Stimulated activated CD8-positive, alpha-beta memory T cell treated with anti-CD3 and anti-CD28 coated beads, Interleukin-4, amount 100 ng/mL, for 1 hour (primary cell): ENCODE measurements at places on chromosomes 5 and 9.

DNA sequence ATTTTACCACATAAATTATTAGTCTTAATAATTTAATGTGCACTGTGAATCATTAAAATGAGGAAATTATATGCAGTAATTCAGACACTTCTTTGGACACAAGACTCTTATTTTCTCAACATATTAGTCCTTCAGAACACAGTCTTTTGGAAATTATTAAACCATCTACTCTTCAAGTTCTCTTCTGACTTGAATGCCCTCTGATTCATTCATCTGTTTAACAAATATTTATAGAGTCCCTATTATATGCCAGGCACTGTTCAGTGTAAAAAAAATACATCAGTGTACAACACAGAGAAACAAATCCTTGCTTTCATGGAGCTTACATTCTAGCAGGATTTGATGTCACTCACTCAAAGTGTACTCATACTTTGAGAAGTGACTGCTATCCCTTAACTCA is 163.4 kb upstream of the IL12B start:
- DNase-seq, result no peak

DNA sequence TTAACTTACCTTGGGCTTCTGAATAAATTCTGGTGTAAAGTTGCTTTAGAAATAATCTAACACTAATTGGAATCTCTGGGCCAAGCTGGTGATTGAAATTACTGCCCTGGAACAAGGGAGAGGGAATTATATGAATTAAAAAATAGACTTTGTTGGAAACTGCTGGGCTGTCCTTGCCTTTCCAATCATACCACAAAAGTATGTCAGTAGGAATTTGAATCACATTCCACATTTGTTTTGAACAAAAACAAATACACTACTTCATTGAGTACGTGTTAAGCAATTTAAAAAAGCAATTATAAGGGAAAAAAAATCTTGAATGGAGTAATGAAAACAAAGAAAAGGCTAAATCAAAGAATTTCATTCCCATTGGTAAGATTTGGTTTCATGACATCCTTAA is 102.5 kb upstream of the SREK1 start:
- DNase-seq, result no peak

- DNase-seq, result no peak
Measured at GRCh38 chr5:29079771-29080170, 2041.4 kb upstream of the CDH9 start.

GRCh38 chr9:125497478-125497877 is 209.5 kb downstream of the MAPKAP1 start:
- DNase-seq, result no peak

DNA sequence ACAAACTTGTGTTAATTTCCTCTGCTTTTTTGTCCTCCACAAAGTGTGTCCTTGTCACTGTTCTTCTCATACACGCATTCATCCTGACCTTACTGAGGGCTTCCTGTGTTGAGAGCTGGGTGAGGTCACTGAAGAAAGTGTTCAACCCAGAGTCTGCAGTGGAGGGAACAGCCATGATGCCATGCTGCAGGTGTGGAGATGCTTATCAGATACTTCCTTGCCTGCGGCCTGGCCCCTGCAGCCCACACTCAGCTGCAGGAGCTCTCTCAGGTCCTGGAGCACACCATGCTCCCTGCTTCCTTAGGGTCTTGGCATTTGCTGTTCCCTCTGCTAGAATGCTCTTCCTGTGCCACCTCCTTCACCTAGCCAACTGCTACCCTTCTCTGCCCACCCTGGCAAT is 108.1 kb upstream of the SPRY4 start:
- peak; percentile 17 for DNase-seq
